ENCODE measurements at places on chromosomes 13 and 19.

DNA sequence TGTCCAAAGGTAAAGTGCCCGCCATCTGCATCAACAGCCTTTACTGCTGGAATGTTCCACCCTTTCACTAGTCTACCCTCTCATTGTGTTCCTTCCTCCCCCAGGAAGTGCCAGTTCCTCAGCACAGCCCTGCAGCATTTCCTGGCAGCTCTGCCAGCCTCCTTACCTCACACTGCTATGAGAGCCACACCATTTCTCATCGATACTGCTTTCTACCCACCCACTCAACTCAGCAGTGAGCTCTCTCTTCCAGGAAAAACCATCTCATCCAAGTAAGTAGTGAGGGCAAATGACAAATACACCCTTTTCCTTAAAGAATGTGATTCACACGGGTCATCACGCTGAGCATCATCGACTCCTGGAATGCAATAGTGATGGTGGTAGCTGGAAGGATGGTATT, 19.8 kb downstream of the UQCRFS1 start:
- no peak for DNase-seq

- peak; percentile 86 for DNase-seq
Observed at GRCh38 chr13:98443329-98443728, 133.6 kb downstream of the STK24 start.

DNA sequence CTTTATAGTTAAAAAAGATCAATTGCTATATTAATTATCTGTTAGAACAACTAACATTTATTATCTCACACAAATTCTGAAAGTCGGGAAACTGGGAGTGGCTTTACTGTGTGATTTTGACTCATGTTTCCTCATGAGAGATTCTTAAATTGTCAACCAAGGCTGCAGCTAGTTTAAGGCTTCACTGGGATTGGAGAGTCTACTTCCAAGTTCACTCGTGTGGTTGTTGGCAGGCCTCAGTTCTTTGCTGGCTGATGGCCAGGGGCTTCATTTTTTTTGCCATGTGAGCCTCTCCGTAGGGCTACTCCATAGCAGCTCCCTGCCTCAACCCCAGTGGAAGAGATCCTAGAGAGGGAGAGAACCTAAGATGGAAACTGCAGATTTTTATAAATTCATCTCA, 24.5 kb upstream of the LPAR6 start:
- DNase-seq: peak; percentile 30

DNA sequence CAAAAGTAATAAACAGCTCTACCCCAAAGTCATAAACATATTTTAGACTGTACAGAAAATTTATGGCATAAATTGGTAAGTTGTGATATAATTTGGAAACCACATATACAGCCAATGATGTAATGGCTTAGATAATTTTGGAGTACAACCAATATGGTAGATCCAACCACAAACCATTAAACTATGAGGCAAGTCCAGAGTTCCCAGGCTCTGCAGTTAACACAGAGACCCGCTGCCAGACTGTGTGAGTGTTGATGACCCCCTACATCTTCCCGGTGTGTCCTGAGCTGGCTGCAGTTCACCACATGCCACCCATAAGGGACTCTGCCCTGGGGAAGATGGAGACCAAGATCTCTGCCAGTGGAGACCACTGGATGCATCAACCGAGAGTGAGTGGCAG, 9.9 kb upstream of the SERPINE3 start:
- no peak for DNase-seq

GRCh38 chr13:43129511-43130110, 106.2 kb downstream of the DNAJC15 start:
- no peak for DNase-seq

- peak; percentile 80 for DNase-seq
Observed at GRCh38 chr19:42088471-42089190, 12.7 kb downstream of the ZNF574 start.

DNA sequence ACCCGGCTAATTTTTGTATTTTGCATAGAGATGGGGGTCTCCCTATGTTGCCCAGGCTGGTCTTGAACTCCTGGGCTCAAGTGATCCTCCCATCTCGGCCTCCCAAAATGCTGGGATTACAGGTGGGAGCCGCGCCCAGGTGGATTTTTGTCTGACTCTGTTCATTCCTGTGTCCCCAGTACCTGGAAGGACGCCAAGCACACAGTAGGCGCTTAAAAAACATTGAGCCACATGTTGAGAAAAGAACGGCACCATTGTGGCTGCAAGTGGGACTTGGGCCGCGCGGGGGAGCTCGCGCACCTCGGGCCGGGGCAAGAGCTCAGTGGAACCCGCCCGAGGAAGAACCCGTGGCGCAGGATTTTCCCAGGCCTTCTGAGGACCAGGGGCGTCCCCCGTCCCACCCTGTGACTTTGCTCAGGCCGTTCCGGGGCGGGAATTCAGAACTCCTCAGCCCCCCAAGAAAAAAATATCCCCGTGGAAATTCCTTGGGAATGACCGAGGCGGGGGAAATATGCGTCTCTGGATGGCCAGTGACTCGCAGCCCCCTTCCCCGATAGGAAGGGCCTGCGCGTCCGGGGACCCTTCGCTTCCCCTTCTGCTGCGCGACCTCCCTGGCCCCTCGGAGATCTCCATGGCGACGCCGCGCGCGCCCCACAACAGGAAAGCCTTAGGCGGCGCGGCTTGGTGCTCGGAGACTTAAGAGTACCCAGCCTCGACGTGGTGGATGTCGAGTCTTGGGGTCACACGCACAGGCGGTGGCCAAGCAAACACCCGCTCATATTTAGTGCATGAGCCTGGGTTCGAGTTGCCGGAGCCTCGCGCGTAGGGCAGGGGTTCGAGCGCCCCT, 1.4 kb upstream of the ICAM1 start:
- DNase-seq: peak; percentile 65
